ENCODE measurements at places on chromosomes 2 and 18.

- no peak for DNase-seq
Measured at GRCh38 chr18:34297287-34297686, 72.6 kb upstream of the NOL4 start.

- no peak for DNase-seq
Measured at GRCh38 chr18:10168477-10168876, 254.7 kb downstream of the VAPA start.

- no peak for DNase-seq
Measured at GRCh38 chr2:164693834-164694233, 72.6 kb upstream of the GRB14 start.

- peak; percentile 68 for DNase-seq
Measured at GRCh38 chr2:218885981-218886947, 5.6 kb downstream of the WNT10A start.

- peak; percentile 90 for DNase-seq
Measured at GRCh38 chr2:61793389-61793836, 60.4 kb downstream of the FAM161A start.
